ENCODE measurements at places on chromosomes 7 and 10. TPM values are rescaled to one million over a fixed set of nuclear protein-coding genes. Genes with fewer than 3 reads are reported as not detected.

- DNase-seq: no peak
Observed at GRCh38 chr7:104584620-104585019, 256.2 kb downstream of the LHFPL3 start.

- peak; percentile 20 for DNase-seq
Observed at GRCh38 chr10:102769375-102770107, 25.8 kb downstream of the WBP1L start.

- DNase-seq: no peak
Observed at GRCh38 chr7:83947260-83947659, 247.3 kb downstream of the SEMA3A start.

DNA sequence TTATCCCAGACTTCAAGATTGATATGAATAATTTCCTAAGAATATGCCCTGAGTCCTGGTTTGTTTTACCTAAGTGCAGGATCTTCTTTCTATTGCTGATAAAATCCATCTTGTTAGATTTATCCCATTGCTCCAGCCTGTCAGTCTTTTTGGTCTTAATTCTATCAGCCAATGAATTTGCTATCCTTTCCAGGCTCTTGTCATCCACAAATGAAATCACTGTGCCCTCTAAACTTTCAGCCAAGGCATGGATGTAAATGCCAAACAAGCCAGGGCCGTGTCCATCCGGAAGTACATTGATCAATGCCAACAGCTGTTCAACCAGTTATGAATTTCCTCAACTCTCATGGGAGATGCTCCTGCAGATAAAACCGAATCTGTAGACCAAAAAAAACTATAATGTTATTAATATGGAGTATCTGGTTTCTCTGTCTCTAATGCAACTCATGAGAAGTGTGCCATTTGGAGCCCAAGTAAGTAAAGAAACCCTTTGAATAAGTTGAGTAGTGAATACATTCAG, 40.0 kb downstream of the NPY start:
- DNase-seq: no peak

- peak; percentile 11 for DNase-seq
Observed at GRCh38 chr10:17290226-17290625, 62.2 kb downstream of the VIM start.

- DNase-seq: no peak
Observed at GRCh38 chr7:150797661-150798060, 2.5 kb downstream of the TMEM176B start.

DNA sequence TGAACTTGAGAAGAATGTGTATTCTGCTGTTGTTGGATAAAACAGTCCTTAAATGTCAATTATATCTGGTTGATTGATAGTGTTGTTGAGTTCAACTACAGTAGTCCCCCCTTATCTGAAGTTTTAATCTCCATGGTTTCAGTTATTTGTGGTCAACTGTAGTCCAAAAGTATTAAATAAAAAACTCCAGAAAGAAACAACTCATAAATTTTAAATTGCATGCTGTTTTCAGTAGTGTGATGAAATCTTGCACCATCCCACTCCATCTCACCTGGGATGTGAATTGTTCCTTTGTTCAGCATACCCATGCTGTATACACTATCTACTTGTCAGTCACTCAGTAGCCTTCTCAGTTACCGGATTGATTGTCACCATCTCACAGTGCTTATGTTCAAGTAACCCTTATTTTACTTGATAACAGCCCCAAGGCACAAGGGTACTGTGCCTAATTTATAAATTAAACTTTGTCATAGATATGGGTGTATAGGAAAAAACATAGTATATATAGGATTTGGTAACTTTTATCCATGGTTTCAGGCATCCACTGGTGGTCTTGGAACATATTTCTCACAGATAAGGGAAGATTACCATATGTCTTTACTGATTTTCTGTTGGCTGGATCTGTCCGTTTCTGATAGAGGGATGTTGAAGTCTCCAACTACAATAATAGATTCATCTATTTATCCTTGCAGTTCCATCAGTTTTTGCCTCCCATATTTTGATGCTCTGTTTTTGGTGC, 57.1 kb downstream of the AOAH start:
- no peak for DNase-seq

GRCh38 chr7:122790591-122790990, 87.9 kb upstream of the RNF148 start:
- no peak for DNase-seq

- peak; percentile 23 for DNase-seq
Observed at GRCh38 chr7:26376175-26376917, 84.7 kb downstream of the SNX10 start.

UPK3B gene
- 48.0 TPM for polyA plus RNA-seq

IQUB gene
- 0.58 TPM for polyA plus RNA-seq

TMEM270 gene
- polyA plus RNA-seq: 0.10 TPM

CYP3A5 gene
- polyA plus RNA-seq: 139 TPM

GTPBP10 gene
- 22.7 TPM for polyA plus RNA-seq

GPR26 gene
- polyA plus RNA-seq: 0.16 TPM

Data from large intestine (tissue), 12 donors.